ENCODE measurements at places on chromosomes 3 and 15. TPM values are rescaled to one million over a fixed set of nuclear protein-coding genes. Genes with fewer than 3 reads are reported as not detected.

EPB42 gene
- total RNA-seq, result not detected

MYL3 gene
- not detected for total RNA-seq

ANKRD63 gene
- total RNA-seq, result not detected

PRTG gene
- under 0.01 TPM for total RNA-seq
